ENCODE measurements at places on chromosomes 2 and 18. TPM values are rescaled to one million over a fixed set of nuclear protein-coding genes. Genes with fewer than 3 reads are reported as not detected.

DNA sequence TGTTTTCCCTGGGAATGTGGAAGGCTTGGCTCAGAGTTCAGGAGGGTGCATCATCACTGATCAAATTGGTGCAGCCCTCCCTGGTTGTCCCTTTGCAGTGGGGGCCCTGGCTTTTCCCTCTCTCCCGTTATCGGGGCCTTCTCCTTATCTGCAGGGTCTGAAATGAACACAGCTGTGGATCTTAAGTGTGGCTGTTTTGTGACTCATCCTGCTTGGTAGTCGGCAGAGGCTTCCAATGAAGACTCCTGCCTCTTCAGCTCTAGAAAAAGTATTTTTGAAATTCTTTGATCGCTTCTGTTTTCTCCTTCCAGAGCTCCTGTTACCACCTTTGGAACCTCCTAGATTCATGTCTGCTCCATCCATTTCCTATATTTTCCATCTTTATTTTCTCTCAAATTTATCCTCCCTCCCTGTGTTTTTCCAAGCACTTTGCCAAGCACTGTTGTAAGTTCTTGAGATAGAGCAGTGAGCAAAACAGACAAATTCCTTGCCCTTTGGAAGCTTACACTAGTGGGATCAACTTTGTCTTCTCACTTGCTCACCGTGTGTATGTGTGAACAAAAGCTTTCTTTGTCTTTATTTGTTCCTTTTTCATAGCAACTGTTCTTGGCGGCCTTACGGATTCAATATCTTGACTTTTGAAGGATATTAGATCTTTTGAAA lies 45.7 kb downstream of the RALB start:
- DNase-seq, result no peak

- DNase-seq, result no peak
These were observed 30.9 kb downstream of the SLC4A3 start for GRCh38 chr2:219658196-219658846.

DNA sequence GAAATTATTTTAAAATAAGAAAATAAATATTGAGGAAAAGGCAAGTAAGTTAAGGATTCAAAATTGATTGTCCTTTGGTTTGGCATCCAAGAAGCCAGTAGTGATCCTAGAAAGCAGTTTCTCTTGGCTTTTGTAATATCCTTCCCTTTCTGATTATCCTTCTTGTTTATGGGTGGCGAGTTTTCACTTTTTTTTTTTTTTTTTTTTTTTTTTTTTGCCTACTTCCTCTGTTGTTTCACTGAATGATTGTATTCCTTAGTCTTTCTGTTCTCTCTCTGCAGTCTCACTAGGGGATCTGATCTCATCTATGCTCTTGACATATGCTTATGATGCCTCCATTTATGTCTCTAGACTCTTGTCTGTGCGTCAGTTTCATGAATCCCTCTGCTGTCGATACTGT lies 4.2 kb downstream of the NAPG start:
- no peak for DNase-seq

DNA sequence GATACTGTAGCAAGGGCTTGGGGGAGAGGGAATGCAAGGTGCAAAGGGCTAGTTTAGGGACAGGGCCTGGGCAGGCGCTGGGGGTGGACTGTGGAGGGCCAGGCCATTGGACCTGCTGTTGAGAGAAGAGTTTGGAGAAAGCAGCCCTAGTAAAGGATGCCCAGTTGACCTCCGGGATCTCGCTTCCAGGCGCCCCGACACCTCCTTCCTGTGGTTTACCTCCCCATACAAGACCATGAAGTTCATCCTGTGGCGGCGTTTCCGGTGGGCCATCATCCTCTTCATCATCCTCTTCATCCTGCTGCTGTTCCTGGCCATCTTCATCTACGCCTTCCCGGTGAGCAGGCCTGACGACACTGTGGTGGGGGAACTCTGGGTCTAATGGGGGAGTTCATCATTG lies 229.0 kb downstream of the DYSF start:
- no peak for DNase-seq

GRCh38 chr2:70049255-70049654 lies 38.0 kb upstream of the PCBP1 start:
- DNase-seq, result no peak

DNA sequence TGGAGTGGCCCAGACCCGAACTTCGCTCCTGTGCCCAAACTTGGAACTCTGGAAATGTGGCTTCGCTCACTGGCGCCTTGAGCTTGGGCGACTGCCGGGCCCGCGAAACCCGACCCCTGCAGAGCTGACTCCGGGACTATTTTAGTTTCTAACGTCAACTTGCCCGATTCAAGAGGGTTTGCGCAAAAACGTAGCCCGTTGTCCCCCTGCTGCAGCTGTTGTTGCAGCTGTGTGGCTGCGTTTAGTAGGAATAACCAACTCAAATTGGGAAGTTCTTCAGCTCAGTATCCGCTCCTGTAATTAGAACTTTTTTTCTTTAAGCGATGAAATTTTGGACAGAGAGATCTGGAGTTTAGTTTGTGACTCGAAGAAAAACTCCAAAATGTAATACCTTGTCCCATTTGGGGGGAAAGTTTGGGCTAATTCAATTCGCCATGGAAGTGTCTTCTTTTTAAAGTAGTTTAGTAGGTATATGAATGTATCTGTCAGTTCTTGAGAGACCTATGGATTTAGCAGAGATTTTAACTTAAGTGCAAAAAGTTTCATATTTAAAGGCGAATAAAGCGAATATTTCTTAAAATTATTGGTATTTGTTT lies 559 bp downstream of the MYL12A start:
- DNase-seq, result no peak

DNA sequence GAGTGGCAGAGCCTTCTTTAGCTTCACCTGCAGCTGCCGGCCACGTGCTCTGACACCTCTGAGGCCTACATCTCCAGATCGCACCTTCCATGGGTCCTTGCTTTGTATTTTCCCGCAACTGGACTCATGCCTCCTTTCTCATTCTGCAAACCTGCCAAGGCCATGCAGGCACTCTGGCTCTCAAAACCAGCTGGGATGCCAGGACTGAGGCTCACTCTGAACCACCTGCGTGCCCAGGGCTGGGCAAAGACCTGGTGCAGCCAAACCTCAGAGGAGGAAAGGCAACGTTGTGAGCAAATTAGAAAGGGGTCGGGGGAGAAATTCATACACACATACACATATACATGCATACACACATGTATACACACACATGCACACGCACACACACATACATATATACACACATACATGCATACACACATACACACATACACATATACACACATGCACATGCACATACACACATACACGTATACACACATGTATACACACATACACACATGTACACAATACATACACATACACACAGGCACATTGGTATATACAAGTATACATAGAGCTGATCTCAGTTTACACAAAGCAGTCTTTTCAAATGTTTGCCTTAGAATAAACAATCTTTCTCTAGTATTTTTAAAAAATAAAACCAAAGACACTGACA lies 125.2 kb downstream of the RTP5 start:
- no peak for DNase-seq

Gene IRS1
- 1.9 TPM for total RNA-seq

Gene PARD3B
- total RNA-seq, result 0.09 TPM

DNA sequence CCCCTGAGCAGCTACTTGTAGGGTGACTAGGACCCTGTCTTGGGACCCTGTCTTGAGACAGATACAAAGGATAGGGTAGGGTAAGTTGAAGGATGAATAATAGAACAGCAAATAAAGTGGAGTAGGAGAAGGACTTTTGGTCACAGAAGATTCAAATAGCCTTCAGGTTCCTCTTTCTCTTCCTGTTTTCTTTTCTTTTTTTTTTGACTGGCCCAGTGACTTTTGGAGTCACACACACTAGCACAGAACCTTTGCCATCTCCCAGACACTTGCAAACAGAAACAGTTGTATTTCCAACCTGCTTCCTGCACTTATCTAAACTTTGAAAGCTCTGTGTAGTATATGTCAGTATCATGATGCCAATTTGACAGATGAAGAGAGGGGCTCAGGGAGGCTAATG lies 108.2 kb downstream of the TDRD15 start:
- DNase-seq, result no peak

Gene SLC9A4
- 0.09 TPM for total RNA-seq

All from activated T-helper 2 cell treated with anti-CD3 and anti-CD28 coated beads, Interferon-gamma antibody, Interleukin-2, Interleukin-4, amounts not matched to agents 10 μg/mL and 5 μg/mL and 100 μg/mL, durations not matched to agents 14 hours and 24 hours and 36 hours (primary cell).